ENCODE measurements at places on chromosomes 5 and 9.

GRCh38 chr5:179195561-179196404 lies 135.6 kb downstream of the ZNF354C start:
- no peak for DNase-seq

DNA sequence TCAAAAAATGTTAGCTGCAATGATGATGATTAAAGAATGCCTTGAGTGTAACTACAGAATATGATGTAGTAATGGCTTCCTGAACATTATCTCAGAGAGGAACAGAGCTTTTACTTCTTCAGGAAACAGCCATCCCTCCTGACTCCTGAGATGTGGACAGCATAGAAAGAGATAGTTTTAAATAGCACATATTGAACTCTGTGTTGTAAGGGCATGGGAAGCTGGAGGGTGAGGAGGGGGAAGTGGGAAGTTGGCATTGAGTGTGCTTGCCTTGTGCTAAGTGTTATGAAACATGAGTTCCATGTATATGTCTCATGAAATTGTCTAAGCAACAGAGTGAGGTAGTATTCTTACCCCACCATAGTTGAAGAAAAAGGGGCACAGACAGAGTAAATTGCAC lies 161.5 kb upstream of the SLC28A3 start:
- no peak for DNase-seq

DNA sequence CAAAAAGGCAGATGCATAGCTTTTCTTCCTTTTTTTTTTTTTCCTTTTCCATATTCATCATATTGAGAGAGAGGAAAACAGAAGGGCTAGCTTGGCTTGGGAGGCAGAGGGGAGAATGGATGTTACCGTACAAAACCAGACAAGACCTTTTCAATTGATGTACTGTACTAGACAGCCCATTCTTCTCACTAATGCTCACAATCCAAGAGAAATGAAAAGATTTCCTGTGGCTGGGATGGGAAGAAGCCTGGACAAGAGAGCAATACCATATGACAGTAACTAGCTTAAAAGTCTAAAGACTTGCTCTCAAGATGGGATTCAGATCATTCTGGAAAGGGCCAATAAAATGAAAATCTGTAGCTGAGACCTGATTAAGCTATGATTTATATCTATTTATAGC lies 3.4 kb downstream of the CEMIP2 start:
- DNase-seq: no peak

GRCh38 chr5:135051872-135052271 lies 17.8 kb upstream of the PITX1 start:
- DNase-seq: no peak

- no peak for DNase-seq
These were observed 4.3 kb upstream of the RMND5B start for GRCh38 chr5:178126556-178126955.

DNA sequence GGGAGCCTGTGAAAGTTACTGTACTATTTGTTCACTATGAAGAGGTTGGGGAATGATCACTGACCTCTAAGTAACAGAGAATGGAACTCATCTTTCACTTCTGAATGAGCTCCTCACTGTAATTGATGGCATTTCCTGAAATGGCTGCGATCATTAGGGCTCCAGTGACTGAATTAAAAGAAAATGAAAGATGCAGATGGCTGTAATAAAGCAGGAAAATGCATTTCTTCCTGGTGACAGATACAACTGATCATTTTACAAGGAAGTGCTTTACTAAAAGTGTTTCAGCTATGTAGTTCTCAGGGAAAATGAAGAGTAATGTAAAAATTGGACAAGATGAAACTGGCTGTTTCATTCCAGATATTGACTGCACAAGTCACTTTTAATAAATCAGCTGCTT lies 1200.6 kb upstream of the NUDT12 start:
- no peak for DNase-seq

DNA sequence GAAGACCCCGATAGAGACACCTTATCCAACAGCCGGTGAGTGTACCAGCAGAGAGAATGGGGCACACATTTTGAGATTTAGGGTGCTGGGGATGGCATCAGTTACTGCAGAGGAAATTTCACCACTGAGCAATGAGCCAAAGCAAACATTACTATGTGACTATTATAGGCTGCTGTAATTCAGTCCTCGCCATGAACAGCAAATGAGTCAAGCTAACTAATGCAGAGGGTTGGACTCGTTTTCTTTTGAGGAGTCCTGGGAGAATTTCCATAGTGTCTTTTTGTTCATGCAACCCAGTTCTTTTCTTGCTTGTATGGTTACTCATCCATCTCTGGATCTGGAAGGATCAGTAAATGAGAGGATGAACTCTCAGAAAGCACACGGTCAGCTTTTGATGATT lies 323.8 kb downstream of the PSAT1 start:
- DNase-seq: no peak

DNA sequence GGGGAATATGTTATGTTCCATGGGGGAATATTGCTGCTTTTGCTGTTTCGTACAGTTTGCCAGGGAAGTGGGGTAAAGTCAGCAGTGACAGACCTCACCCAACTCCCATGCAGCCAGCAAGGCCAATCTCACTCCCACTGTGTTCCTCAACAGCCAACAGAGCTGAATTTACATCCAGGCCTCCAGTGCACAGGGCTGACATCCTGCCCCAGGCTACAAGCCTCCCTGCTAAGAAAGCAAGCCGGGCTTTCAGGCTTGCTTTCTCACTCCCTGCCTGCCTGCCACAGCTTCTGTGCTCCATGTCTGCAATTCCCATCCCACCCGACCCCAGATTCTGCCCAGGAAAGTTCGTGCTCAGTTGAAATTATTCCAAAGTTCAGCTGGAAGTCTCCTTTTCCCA lies 25.5 kb upstream of the SNCAIP start:
- no peak for DNase-seq

Measured in SK-N-MC (cell line).